Left kidney (tissue), 8 donors: ENCODE measurements at places on chromosomes 5 and 9. TPM values are rescaled to one million over a fixed set of nuclear protein-coding genes. Genes with fewer than 3 reads are reported as not detected.

MSX2 gene
- polyA plus RNA-seq, result 1.0 TPM

NMUR2 gene
- polyA plus RNA-seq, result 0.15 TPM

GAS1 gene
- 55.3 TPM for polyA plus RNA-seq

CDC20B gene
- 0.62 TPM for polyA plus RNA-seq

TMEM161B gene
- 35.2 TPM for polyA plus RNA-seq

FUT7 gene
- not detected for polyA plus RNA-seq

TICAM2 gene
- 2.1 TPM for polyA plus RNA-seq

PRRC2B gene
- polyA plus RNA-seq, result 189 TPM

GRCh38 chr5:158381614-158382160, 522.7 kb upstream of the CLINT1 start:
- DNase-seq, result peak; percentile 8

GRCh38 chr9:69027355-69028097, 8.0 kb upstream of the FXN start:
- DNase-seq, result peak; percentile 60

GRCh38 chr5:32928761-32929160, 217.6 kb downstream of the NPR3 start:
- no peak for DNase-seq

DNA sequence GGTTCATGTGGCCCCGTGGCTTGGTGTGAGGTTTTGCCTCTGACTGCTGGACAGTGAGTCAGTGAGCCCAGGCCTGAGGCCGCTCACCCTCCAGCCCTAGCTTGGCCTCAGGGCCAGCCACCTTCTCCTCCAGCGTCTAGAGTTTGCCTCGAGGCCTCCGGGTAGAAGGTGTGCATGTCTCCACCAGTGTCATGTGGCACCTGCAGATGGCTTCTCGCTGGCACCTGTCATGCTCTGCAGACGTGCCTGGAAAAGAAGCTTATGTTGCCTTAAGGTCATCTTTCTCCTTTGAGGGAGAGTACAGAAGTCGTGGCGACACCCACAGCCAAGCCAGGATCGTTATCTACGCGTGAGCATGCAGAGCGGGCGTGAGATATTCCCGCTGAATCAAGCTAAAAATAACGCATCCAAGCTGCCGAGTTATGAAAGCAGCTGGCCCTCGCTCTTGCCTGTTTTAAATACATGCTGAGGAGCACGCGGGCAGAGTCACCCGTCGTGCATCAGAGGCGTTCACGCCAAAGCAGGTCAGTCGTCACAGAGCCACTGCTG, 79.7 kb upstream of the FCN2 start:
- no peak for DNase-seq

GRCh38 chr5:91357806-91358205, 25.3 kb downstream of the ARRDC3 start:
- no peak for DNase-seq

- DNase-seq, result no peak
Observed at GRCh38 chr5:39417979-39418378, 6.8 kb downstream of the DAB2 start.

DNA sequence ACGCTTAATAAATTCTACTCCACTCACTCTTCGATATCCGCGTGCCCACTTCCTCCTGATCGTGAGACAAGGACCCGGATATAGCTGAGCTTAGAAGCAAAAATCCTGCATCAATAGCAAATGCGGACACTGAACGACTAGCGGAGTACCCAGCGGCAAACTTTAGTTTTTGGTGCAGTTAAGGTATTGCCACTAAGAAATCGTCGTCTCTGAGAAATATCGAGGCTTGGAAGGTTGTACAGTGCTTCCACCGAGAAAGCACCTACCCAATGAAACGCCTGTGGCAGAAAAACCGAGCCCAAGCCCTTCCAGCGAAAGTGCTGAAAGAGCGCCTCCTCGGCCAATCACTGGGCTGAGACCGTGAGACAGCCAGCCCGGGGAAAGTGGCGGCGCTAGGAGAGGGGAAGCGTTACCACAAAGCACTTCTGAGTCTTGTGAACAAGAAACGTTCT, 32.2 kb downstream of the ANXA2R start:
- no peak for DNase-seq

DNA sequence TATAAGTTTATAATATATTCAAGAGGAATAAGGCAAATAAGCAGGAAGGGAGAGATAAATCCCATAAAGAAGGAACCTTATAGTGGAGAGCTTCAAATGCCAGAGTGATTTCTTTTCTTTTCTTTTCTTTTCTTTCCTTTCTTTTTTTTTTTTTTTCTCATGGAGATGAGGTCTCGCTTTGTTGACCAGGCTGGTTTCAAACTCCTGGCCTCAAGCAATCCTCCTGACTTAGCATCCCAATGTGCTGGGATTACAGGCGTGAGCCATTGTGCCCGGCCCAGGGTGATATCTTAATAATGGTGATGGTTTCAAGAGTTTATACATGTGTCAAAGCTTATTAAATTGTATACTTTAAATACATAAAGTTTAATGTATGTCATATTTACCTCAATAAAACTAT, 19.6 kb upstream of the FOCAD start:
- DNase-seq, result no peak

DNA sequence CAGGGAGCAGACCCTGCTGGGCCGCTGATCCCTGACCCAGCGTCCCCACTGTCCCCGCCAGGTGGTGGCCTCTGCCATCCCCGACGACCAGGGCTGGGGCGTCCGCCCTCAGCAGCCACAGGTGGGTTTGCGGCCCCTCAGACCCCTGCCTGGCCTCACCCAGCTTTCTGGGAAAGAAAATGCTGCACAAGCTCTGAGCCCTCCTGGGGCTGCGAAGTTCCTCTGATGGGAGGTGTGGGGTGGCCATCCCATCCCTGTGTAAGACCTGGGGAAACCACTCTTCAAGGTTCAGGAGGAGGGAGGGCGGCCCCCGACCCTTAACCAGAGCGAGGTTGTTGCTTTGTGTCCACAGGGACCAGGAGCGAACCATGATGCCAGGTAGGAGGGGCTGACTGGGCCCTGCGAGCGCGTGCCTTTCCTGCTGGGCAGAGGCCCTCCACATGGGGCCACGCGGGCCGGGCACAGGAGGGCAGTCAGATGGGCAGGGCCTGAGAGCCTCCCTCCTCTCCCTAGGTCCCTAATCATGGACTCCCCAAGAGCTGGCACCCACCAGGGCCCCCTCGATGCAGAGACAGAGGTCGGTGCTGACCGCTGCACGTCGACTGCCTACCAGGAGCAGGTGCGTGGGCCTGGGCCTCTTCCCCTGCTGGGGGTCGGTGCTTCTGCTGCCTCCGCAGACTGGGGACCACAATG, 7.7 kb downstream of the NOXA1 start:
- DNase-seq, result no peak

- no peak for DNase-seq
Observed at GRCh38 chr9:92392690-92393089, 11.7 kb downstream of the OGN start.

GRCh38 chr5:142717582-142718215, 31.8 kb upstream of the FGF1 start:
- peak; percentile 39 for DNase-seq

GRCh38 chr9:95224376-95225019, 93.0 kb downstream of the FANCC start:
- no peak for DNase-seq

DNA sequence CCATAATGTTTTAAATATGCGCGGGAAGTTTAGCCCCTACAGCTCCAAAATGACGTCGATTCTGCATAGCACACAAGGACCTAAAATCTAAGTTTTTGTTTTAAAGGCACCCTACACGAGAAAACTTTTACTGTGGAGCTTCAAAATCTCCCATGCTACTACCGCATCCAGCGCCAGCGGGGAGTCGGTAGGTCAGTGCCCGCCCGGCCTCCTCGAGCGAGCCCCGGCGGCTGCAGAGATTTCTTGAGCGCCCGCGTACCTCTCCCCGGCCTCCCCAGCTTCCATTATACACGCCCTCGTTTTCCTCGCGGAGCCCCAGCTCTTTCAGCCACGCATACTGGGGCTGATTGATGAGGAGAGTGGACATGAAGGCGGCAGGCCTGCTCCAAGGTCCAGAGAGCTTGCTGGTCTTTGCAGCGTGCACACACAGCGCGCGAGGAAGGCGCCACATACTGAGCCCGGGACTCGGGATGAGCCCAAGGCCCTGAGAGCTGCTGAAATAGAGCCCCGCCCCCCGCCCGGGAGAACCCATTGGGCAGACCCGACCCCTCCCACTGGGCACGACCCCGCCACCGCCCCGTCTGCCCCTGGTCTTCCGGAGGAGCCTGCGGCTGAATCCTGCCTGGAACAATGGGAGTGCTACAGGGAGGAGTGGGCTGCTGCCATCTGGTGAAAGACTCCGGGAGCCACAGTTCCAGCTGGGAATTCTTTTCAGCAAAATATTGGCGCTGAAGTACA, at the start of gene ALDH7A1:
Gene ALDH7A1, minus strand, starts transcription at position 472 of the 738 bp plus-strand sequence. Its CDS starts 21 bp downstream, at position 451.
- DNase-seq, result peak; percentile 94

GRCh38 chr9:99249619-99250018, 27.5 kb downstream of the SEC61B start:
- DNase-seq, result no peak

- DNase-seq, result no peak
Observed at GRCh38 chr9:106535439-106535838, 327.5 kb upstream of the ZNF462 start.

GRCh38 chr5:170333161-170333910, 35.8 kb upstream of the LCP2 start:
- DNase-seq, result no peak

DNA sequence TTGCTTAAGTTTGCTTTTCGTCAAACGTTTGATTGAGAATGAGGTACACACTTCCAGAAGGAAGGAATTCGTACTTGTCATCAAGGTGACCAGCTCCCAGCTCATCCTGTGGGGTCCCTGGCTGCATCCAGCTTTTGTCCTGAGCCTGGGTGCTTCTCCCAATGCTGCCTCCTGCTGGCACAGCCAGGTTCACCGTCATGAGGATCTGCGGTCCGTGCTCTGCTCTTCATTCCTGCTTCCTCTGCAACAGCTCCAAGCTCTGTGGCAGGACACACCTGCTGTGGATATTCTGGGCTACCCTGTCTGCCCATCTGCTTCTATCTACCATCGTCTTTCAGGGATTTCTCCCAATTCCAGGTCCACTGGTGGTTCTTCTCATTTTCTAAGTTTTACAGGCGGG, 13.3 kb upstream of the UBE2QL1 start:
- DNase-seq, result no peak

GRCh38 chr5:40124367-40124766, 555.3 kb upstream of the PTGER4 start:
- DNase-seq, result no peak

DNA sequence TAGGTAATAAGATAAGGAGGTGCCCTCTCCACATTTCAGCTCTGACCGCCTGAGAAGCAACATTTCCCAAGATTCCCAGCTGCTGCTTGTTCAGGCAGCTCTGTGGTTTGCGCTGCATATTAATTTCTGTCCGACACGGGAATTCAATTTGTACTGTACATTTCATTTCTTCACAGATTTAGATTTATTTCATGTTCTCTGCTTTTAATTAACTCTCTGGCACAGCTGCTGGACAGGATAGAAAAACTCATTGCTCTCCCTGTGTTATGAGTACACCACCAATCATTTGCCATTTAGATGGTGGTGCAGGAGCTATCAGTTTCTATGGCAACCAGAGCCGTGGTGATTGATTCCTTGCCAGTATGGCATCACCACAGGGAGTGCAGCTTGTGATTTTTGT, 558.5 kb downstream of the DMRTA1 start:
- no peak for DNase-seq
